ENCODE measurements at places on chromosomes 3 and 15.
A peak's percentile ranks its signal among the peaks of the same experiment; 100 is the strongest.

- no peak for DNase-seq
Measured at GRCh38 chr15:99017322-99017701, 9.7 kb upstream of the PGPEP1L start.

GRCh38 chr15:65246026-65246714 lies 34.9 kb upstream of the CILP start:
- no peak for DNase-seq

DNA sequence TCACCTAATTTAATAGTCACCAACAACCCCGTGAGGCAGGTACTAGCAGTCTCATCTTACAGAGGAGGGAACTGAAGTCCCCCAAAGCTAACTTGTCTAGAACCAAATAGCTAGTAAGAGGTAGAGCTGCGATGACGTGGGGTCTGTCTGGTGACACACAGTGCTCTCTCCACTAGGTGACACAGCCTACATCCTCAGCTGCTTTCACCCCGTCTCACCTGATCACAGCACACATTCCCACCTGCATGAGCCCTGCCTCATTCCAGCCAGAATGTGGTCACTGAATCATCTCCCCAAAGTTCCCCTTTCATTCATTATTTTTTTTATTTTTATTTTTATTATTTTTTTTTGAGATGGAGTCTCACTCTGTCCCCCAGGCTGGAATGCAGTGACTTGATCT lies 21.3 kb upstream of the MAGEF1 start:
- no peak for DNase-seq

DNA sequence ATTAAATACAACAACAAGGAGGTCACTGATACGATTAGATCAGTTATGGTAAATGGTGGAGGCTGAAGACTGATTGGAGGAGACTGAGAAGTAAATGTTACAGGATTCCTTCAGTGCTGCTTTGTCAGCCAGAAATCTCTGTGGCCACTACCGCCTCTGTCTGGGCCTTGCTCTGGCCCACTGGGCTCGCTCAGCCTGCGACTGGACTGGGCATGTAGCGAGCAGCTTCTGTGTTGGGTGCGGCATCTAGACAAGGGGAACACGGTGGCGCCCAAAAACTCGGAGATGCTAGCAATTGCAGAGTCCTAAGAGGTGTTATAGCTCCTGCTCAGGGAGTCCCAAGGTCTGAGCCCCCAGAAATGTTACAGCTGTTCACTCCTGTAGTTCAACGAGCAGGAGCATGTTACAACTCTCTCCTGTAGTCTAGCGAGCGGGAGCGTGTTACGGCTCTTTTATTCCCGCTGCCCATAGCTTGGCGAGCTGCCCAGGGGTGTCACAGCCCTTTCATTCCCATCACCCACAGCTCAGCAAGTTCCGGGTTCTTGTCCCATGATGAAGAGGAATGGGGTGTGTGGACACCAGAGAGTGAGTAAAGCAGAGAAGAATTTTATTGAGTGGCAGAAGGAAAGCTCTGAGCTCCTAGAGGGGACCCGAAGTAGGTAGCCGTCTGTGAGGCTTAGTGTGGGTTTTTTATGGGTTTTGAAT lies 24.7 kb downstream of the SLC15A2 start:
- no peak for DNase-seq

DNA sequence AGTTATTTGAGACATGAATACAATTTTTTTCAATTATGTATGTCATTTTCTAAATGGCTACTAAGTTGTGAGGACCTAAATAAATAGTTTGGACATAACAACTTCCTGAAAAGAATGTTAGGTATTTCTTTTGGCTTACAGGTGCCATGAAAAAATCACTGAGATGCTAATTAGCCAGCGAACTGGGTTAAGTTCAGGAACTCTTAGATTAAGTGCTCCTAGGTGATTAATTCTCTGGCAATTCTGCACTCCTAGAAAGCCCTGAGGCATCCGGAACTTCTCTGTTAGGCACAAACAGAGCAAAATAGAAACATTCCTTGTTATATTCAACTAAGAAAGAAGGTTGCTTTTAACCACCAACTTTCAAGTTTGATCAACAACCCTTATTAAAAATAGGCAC lies 192.3 kb downstream of the STAG1 start:
- DNase-seq, result no peak

DNA sequence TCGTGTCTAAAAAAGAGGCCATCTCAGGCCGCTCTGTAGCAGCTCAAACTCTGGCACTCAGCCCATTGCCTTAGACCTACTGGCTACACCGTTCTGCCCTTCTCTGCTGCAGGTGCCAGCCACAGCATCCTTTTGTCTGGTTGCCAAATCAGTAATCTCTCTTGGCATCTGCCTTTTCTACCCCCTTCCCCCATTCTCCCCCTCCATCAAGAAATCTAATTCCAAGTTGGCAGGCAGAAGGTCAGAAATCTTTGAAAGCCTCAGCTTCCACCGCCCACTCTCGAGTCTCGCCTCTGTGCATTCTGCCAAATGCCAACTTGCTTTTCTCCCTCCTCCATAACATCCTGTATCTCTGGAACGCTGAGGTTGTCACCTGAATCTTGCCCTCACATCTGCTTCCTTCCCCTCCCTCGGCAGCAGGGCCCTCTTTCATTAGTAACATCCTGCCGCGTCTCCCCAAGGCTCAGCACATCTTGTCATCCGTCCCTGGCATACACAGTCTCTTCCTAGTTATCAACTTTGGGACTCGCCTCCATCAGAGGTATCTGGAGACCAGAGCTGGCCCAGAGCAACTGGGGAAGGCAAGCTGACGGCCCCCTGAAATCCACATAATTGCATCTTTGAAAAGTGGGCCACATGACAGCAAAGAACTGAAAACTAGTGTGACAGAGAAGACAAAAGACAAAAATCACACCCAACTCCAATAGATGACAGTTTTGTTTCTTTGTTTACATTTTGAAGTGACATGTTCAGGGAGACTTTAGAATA lies 312.0 kb upstream of the CCDC54 start:
- no peak for DNase-seq

GRCh38 chr3:129557548-129557894 lies 14.5 kb downstream of the H1-8 start:
- no peak for DNase-seq

- no peak for DNase-seq
Measured at GRCh38 chr3:128461731-128462130, 5.0 kb downstream of the DNAJB8 start.

DNA sequence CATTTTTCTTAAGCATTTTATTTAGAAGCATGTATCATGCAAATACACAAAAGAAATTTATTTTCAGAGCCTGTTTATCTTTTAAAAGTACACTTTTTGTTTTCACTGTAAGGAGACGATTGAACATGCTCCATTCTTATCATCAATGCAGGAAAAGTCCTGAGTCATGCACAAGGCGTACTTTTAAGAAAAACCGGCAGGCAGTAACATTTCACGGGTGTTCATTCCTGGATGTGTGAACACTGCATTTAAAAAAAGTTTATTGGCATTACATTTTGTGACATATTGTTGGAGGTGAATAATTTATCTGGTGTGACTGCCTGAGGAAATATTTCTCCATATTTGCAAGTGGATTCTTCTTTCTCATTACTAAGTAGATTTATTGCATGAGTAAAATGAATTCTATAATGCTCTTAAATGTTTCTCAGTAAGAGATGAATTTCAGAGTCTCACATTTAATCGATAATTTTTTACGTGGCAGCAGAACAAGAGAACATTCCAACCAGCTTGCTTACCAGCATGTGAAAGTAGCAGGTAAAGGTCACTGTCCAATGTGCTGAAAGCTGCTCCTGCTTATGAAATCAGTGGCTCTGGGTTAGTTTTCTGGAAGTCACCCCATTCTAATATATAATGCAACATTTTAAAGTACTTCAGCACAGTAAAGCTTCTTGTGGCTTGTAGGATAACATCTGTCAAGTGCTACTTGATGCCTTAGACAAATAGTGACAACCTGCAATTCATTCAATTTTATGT lies 87.0 kb downstream of the SV2B start:
- DNase-seq, result no peak

DNA sequence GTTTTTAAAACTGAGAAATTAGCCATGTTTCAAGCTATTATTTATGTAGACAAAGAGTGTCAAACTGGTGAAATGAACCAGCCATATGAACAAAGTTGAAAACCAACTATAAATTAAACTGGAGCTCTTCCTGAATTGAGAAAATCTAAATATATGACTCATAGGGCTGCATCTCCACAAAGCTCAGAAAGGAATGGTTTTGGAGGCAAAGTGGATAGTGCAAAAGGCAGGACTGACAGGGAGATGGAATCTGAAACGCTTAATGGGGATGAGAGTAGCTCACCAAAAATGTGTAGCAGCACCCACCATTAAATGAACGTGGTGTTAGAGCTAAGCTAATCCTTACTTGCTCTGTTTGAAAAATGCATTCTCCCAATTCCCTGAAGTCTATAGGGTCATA lies 1066.0 kb downstream of the AGBL1 start:
- DNase-seq, result no peak

GRCh38 chr15:92810418-92811138 lies 89.5 kb upstream of the CHD2 start:
- DNase-seq, result no peak

- DNase-seq, result no peak
Measured at GRCh38 chr3:193481436-193481835, 73.3 kb downstream of the ATP13A4 start.

DNA sequence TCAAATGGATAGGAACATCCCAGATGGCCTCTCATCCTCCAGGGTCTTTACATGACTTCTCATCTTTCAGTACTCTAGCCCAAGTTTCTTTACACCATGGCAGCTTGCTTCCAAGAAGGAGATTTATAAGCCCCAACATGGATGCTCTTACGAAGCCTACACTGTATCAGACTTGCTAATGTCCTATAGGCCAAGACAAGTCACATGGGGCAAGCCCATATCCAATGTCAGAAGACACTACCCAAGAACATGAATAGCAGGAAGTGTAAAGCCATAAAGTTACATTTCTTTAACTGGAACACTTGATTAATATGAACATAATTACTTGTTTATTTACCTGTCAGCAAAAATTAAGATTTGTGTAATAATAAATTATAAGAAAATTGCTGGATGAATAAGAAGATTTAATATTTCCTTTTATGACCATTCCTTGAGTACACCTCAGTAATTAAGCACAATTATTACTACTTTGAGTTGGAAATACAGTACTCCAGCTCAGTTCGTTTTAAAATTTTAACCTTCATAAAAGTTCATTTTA lies 5.1 kb downstream of the SPESP1 start:
- DNase-seq, result no peak

GRCh38 chr3:30934208-30934550 lies 39.7 kb upstream of the GADL1 start:
- no peak for DNase-seq

- DNase-seq, result no peak
Measured at GRCh38 chr3:9217784-9218513, 31.5 kb downstream of the SRGAP3 start.

DNA sequence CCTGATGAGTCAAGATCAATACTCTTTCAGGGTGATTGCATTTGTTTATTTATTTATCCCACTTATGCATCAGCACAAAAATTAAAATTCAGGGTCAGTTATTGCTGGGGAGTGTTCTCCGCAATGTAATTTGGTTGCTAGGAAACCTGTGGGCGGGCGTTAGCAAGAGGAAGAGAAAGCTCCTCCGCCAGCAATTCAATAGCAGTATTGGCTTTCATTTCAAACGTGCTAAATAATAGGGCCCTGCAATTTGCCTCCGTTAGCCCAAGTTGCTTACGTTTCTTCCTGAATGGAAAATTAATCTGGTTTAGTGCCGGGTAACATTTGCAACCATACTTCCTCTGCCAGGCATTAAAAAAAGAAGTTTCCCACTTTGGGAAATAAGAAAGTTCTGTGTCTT lies 35.5 kb upstream of the PLCL2 start:
- DNase-seq, result peak; percentile 14

DNA sequence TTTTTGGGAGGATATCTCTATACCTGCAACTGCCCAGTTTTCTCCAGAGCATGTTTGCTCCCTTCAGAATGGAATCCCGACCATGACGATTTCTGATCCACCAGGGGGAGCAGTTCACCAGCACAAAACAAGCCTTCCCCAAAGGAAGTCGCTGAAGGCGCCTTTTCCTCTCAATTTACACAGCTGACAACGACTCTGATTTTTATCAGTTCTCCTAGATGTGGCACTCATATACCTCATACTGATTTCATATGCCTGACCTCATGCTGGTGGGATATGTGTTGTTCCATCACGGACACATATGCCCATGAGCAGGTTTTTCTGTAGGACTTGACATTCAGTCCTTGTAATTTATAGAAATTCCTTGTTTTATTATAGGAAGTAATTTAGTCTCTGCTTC lies 1028.2 kb downstream of the MCTP2 start:
- DNase-seq, result peak; percentile 44

DNA sequence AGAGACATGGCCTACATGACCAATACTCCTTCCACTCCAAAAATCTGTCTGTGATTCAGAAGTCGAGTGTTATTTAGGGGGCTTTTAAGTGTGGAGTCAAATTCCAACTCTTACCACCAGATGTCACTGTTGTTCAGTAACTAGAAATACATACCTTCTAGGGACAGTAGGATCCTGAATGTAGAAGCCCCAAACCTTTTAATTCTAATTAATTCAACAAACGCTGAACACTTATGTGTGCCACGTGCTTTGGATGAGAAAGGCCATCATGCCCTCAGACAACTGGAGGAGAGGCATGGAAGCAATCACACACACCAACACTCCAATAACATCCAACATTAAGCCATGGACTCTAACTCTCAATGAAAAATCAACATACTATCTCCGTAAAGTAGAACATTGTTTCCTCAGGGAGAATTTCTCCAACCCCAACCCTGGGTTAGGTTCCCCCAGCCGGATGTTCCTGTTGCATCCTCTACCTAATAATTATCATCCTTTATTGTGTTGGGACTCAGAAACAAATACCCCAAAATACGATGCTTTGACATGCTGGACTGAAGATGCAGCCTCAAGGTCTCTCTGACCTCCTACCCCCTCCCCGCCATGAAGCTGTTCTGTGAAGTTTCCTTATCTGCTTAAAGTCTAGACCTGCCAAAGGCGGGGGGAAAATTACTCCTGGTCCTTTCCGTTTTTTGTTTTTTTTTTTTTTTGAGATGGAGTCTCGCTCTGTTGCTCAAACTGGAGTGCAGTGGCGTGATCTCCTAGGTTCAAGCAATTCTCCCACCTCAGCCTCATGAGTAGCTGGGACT lies 8.0 kb upstream of the CCDC13 start:
- DNase-seq, result no peak

GRCh38 chr15:74384881-74385643 lies 17.6 kb upstream of the CYP11A1 start:
- no peak for DNase-seq

DNA sequence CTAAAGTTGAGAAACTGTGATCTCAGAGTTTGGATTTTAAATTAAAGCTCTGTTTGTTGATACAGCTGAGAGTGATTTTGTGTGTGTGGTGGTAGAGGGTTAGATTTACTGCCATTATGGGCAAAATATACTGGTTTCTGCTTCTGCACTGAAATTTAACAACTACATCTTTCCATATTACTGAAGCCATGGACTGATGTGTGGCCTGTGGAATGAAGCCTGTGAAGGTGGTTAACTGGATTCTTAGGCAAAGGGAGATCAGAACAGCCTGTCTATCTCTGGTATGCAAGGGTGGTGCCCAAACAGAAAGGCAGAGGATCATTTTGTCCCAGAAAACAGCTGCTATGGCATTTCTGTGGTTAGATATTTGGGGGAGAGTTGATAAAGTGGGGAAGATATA lies 297.3 kb upstream of the THBS1 start:
- no peak for DNase-seq

Measured in amygdala (tissue), 56 donors.